Activated CD4-positive, alpha-beta T cell treated with anti-CD3 and anti-CD28 coated beads, Interleukin-2, amount 50 U/mL, for 1 hour (primary cell): ENCODE measurements at places on chromosomes 11 and 22.
A peak's percentile ranks its signal among the peaks of the same experiment; 100 is the strongest.

GRCh38 chr11:108961095-108961494, 296.2 kb downstream of the DDX10 start:
- DNase-seq, result no peak

DNA sequence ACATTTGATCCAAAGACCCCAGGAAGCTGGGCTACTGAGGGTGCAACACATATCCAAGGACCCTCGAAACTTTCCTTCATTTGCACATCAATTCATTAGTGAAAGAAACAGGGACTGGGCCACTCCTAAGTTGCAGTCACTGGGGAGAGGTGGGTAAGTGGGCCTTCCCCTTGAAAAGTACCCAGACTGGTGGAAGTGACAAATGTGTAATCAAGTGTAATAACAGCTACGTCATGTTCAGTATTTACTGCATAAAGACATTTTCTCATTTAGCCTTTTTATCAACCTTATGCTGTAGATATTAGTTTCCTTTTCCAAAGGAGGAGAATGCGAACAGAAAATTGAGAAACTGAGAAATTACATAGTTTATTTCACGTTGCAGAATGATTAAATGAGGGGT, 101.9 kb upstream of the OLFML1 start:
- DNase-seq, result no peak

GRCh38 chr22:36222887-36223450, 16.4 kb downstream of the APOL2 start:
- DNase-seq, result no peak

DNA sequence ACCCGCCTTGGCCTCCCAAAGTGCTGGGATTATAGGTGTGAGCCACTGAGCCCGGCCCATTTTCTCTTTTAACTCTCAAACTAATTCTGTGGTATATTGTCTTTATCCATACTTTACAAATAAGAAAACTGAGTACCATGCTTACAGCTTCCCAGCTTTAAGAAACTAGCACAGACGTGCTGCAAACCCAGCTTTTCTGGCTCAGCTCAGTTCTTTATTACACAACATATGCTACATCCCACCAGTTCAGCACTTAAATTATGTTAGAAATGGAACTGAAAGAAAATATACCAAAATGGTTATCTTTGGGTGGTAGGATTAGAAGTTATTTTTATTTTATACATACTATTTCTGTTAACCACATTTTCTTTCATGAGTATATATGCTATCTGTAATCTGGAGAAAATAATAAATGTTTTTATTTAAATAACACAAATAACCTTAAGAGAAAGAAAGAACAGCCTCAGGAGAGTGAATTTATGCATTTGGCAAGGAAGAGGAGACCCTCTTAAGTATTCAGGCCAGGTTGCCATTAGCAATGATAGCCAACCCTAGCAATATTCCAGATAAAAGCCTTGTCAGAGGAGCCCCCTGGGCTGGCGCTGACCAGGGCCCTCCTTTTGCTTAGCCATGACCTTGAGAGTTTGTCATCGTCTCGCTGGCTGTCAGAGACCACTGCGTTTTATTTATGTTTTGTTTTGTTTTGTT, 33.8 kb downstream of the SLN start:
- no peak for DNase-seq

DNA sequence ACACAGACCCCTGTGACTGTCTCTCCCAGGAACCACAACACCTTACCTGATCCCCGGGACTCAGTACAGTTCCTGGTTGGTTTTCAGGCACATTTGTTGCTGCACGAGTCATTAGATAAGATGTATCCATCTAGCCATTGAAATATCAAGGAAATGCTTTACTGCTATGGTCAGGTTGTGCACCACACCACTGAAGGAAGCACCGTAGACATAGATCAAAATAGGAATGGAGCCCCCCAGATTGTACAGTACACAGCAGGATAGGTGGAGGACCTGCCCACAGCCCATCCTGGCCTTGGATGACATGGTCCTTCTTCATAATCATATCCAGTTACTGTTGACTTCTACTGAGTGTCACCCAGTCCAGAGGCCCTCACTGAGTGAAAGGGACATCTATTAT, 85.9 kb upstream of the LDLRAD3 start:
- no peak for DNase-seq

DNA sequence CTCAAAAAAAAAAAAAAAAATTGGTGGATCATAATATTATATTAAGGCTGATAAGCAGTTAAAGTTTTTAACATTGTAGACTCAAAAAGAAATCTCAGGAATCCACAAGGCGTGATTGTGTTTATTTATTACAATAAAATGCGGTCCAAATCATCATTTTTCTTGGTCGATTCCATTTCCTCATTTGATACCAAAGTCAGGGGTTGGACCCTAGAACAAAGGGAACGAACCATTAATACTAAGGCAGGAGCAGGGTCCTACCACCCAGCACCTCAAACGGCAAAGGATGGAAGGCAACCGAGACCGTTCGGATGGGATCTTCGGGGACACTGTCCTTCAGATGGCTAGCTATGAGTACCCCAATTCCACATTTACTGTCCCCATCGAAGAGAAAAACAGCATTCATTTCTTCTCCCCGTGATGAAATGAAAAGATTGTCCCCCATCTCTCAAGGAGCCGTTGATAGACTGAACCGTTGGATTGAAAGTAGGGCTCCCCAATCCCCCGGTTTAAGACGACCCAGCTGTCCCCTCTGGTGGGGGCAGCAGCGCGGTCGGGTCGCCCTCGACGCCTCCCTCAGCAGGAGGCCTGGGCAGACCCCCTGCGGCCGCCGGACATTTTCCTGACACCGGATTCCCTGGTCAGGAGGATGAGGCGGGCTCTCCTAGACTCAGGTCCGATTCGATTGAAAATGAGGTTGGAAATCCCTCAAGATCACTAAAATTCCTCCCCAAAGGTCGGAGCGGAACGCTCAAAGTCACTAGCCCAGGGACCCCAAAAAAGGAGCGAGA, 607 bp downstream of the DMC1 start:
- DNase-seq, result no peak

DNA sequence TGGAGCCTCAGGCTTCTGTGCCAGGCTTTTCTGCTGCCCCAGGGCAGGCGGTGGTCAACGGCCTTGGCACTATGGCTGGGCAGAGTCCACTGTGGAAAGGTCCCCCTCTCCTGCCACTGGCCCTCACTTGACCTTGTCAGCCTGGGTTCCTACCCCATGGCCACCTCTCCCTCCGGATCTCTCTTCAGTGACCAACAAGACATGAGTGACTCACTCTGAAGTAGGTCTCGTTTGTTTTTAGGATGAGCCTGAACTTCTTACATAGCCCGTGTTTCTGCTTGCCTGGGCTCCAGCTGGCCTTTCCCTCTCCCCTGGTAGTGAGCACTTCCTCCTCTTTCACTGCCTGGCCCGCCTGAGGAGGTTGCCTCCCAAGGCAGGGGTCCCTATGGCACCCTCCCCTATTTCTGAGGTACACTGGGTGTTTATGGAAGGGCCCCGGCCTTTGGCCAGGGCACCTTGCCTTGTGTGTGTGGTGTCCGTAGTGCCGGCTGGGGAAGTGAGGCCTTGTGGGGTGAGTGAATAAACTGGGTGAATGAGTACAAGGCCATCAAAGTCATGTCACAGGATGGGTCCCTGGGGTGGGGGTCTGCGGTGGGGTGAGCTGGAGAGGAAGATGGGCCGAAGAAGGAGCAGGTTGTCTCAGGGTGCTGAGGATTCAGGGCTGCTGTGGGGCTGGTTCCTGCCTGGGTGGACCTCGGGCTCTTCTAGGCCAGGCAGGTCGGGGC, 5.0 kb downstream of the SHANK3 start:
- no peak for DNase-seq

DNA sequence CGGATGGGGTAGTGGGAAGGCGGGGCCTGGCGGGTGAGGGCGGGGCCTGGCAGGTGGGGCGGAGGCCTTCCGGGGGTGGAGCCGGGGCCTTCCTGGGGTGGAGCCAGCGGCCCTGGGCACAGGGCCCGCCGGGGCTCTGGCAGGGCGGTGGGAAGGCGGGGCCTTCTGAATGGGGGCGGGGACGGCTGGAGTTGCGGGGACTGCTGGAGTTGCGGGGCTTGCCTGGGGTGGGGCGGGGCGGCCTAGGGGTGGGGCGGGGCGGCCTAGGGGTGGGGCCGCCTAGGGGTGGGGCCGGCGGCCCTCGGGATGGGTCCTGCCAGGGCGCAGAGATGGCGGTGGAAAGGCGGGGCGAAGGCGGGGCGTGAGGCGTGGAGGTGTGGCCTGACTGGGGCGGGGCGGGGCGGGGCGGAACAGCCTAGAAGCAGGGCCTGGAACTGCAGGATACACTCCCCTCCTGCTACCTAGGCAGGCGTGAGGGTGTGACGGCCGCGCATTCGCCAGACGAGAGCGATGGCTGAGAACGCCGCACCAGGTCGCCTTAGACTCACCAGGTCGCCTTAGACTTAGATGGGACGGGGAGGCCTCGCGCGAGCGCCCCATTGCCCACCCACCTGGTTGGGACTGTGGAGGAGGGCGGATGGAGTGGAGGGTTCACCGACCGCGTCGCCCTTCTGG, 19.3 kb downstream of the RRP7A start:
- peak; percentile 83 for DNase-seq

DNA sequence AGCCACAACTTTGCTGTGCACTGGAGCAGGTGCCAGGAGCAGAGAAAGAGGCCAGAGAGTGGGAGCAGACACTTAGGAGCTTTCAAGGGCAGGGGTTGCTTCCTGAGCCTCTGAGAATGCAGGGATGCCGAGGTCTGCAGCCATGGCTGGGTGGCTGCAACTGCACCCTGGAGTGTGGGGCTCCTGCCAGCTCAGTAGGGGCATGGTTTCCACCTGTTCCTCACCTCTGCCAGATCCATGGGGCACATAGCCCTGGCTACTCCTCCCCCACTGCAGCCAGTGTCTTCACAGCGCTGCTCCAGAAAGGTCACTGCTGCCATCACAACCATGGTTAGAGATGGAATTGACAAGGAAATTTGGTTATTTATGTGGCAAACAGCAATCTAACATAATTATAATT, 404.8 kb downstream of the CNTN5 start:
- DNase-seq, result no peak

DNA sequence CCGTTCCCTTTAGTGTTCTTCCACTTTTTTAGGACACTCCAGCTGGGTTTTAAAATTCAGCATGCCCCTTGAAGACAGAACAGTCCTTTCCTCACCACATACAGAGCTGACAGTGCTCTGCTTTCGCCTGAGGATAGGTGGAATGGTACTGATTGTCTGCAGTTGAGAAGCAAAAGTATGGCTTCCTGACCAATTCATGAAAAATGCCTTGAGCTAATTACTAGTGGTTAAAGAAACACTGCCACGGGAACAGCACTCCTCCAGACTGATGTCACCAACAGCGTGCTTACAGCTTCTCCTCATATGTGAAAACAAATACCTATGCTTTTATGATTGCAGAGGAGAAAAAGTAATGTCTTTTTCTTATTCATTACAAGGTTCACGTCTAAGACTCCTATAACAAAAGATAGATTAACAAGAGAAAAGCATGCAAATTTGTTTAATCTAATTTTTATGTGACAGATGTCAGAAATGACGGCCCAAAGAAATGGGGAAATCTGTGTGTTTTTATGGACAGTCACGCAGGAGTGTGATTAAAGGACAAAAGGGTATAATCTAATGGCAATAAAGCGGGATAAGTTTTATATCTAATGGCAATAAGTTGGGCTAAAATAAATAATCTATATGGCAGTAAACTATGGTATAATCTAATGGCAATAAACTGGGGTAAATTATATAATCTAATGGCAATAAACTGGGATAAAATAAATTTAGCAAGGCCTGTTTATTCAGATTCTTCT, 123.4 kb upstream of the ARHGAP42 start:
- DNase-seq, result no peak

DNA sequence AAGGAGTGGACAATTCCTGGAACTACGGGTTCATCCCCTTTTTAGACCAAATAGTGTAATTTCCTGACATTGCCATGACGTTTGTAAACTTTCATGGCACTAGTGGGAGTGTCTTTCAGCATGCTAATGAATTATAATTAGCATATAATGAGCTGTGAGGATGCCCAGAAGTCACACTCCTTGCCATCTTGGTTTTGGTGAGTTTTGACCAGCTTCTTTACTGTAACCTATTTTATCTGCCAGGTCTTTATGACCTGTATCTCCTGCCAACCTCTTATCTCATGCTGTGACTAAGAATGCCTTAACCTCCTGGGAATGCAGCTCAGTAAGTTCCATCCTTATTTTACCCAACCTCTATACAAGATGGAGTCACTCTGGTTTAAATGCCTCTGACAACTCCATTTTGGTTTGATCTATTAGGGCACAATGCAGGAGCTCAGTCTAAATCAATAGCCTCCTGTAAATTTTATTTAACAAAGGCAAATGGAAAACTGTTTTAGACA, 20.7 kb downstream of the OR10A6 start:
- no peak for DNase-seq

DNA sequence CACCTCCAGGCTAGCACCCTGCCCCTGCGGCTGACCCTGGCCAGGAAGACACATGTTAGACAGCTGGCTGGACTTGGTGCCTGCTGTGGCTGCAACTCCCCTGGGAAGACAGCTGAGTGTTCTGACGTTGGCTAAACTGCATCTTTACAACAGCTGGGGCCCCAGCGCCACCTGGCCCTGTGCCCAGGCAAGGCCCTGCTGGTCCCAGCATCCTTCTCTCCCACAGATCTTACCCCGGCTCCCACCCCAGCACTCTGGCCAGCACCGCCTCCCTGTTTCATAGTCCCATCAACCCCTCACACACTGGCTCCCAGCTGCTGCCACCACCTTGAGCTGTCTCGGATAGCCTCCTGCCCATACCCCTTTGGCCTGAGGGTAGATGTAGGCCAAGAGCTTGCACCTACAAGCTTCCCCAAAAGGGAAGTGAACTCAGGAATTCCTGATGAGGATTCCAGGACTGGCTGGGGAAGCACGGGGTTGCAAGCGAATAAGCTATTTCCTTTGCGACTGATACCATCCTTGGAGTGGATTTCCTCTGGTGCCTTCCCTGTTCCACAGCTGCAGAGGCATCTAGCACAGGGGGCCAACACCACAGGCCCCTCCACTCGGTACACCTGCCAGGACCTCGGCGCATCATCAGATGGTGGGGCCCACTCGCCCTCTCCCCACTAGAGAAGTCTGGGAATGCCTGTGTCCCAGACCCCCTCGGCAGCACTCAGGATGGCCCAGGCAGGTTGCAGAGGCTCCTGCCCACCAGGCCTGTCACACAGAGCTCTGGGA, 28.5 kb downstream of the RSPH14 start:
- DNase-seq, result no peak

DNA sequence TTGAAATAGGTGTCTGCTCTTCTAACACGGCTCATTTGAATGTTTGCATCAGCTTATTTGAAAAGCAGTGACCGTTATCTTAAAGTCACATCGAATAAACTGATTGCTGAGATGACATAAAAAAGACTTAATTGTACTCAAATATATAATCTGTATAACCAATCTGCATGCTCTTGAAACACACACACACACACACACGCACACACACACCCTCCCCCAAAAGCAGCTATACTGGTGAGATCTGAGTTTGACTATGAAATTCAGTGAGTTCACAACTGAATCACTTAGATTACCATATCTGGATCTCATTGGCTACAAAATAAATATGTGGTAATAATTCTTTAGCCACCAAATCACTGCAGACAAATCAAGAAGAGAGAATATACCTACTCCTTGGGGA, 3.8 kb upstream of the IFTAP start:
- no peak for DNase-seq

GRCh38 chr11:13152736-13153541, 124.7 kb upstream of the BMAL1 start:
- no peak for DNase-seq

- peak; percentile 30 for DNase-seq
Measured at GRCh38 chr11:96257972-96258934, 84.7 kb downstream of the MAML2 start.

GRCh38 chr11:65572356-65573051, at the start of gene FAM89B:
FAM89B (plus strand) TSS chr11:65572538; CDS start chr11:65572670, 132 bp downstream.
- peak; percentile 91 for DNase-seq

- no peak for DNase-seq
Measured at GRCh38 chr22:21754523-21754922, 18.9 kb upstream of the YPEL1 start.

GRCh38 chr22:31140746-31141145, 438 bp upstream of the PLA2G3 start:
- no peak for DNase-seq
